ENCODE measurements at places on chromosomes 12 and 14.

DNA sequence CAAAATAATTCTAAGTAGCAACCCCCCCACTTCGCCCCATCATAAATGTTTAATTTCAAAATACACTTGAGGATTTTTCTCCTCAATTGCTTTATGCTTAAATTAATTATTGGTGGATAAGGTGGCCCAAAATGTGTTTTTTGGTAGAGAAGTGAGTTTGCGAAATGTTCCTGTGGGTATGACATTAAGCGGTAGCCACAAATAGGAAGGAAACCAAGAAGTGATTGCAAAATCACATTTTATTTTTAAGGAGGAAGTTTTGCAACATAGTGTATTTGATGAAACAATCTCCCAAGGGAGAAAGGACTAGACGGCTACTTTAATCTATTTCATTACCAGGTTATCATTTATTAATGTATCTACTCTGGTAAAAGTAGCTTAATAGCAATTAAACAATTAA is 25.5 kb downstream of the SLC25A3 start:
- peak; percentile 27 for DNase-seq

DNA sequence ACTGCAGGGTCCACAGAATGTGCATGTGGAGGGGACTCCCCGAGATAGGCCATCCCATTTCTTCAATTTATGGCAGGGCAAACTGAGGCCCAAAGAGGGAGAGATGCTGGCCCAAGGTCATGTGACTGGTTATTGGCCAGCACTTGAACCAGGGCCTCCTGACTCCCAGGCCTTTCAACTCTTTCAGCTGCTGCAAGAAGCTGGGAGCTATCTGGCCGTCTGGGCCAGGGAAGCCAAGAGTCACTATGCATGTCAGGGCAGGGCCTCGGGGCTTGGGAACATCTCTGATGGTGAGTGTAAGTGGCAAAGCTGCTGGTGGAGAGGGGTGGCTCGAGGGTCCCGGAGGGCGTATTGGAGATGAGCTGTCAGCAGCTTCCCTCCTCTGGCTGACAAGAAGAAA is 9.5 kb upstream of the LTBP2 start:
- DNase-seq, result no peak

DNA sequence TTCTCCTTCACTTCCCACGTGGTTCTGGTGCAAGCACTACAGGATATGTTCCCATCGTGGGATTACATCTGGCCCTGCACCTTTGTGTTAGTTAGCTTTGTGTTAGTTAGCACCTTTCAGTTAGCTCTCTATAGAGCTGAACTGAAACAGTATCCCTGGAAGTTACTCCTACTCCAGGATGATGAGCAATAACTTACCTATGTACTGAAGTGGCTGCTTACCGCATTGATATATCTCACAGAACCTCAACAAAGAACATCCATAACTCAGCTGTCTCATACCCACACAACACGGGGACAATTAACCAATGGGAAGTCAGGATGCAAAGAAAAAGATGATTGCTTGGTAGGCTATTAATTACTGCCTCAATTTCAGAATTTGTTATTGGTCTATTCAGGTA is 146.6 kb downstream of the ASCL4 start:
- no peak for DNase-seq

- peak; percentile 92 for DNase-seq
Measured at GRCh38 chr12:88493636-88494035, 86.6 kb downstream of the KITLG start.

GRCh38 chr12:109510196-109510595 is 32.8 kb downstream of the UBE3B start:
- no peak for DNase-seq
